ENCODE measurements at places on chromosomes 6 and 20.

GRCh38 chr6:27743787-27744186 lies 168.4 kb downstream of the OR2B2 start:
- DNase-seq: no peak

DNA sequence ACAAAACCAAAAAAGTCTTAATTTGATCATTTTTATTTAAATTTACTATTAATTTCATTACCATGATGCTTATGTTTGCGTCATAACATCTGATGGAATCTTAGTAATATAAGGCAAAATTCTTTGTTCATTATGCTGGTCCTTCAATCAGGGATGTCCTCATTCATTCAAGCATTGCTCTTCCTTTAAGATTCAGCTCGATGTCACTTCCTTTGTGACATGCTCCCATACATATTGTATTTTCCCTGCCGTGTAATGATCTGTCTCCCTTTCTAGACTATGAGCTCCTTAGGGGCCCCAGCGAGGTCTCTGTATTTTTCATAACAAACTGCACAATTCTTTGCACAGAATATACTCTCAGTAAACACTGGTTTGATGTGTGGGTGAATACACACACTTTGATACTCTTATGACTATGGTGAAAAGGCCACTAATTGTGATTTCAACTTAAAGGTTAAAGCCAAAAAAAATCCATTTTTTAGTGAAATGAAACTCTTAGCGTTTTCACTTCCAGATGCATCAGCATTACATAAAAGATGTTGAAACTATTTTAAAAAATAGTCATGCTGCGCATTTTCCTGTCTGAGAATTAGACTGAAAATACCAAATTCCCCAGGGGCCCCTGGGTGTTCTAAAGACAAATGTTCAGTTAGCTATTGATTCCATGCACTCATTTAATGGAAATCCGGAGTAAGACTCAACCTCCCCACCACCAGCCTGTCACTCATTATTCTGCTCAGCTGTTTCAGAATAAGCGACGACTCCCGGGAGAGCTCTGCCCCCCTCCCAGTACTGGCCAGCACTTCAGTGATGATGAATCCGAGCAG lies 169.7 kb downstream of the ATXN1 start:
- DNase-seq: no peak

- no peak for DNase-seq
These were observed 726.6 kb downstream of the RFPL4B start for GRCh38 chr6:113073611-113074191.

- no peak for DNase-seq
These were observed 42.0 kb upstream of the PXDC1 start for GRCh38 chr6:3793545-3793944.

- no peak for DNase-seq
These were observed 4.2 kb downstream of the RAMACL start for GRCh38 chr6:166582258-166582657.

DNA sequence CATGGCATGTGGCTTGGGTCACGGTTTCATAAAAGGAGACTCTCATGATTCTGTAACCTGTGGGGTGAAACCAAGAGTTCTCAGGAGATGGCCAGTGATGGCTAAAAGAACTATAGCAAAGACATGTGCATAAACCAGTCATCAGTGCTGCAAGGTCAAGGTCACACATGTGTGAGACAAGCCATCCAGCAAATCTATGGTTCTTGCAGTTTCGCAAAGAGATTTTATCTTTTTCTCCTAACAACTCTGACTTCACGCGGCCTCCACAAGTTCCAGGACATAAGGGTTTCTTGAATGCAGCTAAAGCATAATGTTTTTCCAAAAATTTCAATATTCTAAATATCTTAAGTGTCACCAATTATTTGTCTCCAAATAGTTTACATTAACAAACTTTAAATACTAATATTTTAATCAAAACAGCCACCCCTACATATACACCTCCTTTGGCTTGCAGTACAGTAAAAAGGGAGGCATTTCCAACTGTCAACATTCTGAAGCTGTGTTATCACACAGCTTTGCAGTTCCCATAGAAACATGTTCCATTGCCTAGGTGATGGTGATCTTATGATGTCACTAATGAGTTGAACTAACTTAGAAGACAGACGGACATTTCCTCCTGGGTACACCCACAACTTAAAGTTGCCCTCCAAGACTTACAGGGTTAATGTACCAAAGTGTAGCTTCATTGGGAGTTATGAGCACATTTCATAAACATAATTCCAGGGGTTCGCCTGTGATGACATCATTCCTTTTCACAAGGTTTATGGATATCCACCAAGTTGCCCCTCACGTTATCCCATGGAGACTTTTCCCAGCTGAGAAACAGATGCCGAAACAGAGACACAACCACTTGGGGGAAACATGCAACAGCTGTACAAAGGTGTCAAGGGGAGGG lies 250.9 kb upstream of the PDE10A start:
- DNase-seq: no peak

DNA sequence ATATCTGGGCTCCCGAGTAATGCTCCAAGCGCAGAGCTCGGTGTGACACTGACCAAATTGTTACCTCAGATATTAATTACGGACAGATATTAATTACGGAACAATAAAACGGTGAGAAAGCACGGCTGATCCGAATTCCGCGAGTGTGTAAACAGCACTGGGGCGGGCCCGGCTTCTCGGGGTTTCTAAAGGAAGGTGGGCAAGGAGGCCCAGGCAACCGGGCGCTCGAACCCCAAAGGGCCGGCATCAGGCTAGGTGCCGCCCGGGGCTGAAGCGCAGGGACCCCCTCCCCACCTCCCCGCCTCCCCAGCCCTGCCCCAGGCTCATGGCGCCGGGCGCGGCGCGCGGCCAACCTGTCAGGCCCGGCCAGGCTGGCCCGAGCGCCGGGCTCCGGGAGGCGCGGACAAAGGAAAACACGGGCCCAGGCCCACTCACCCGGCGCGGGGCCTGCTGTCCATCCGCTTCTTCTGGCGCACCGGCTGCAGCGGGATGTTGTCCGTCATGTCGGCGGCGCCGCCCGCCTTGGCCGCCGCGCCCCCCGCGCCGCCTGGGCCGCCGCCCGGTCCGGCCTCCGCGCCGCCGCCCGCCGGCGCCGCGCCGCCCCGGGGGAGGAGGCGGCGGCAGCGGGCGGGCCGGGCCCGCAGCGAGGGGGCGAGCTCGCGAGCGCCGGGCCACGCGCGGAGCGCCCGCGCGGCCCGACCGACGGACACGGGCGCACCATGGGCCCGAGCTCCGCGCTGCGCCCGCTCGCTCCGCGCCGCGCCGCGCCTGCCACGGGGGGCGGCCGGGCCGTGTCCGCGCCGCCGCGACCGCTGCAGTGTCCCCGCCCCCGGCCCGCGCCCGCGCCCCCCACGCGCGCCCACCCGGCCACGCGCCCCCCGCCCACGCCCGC lies at the start of gene ATP9A:
Gene ATP9A, minus strand, starts transcription at position 524 of the 892 bp plus-strand sequence. Its CDS starts 21 bp downstream, at position 503.
- no peak for DNase-seq

- DNase-seq: no peak
These were observed 332 bp downstream of the GRIK2 start for GRCh38 chr6:101393829-101394251.

GRCh38 chr20:1386323-1386722 lies 6.5 kb downstream of the FKBP1A start:
- DNase-seq: no peak

- DNase-seq: no peak
These were observed 37.7 kb upstream of the TAF8 start for GRCh38 chr6:42012501-42013133.

DNA sequence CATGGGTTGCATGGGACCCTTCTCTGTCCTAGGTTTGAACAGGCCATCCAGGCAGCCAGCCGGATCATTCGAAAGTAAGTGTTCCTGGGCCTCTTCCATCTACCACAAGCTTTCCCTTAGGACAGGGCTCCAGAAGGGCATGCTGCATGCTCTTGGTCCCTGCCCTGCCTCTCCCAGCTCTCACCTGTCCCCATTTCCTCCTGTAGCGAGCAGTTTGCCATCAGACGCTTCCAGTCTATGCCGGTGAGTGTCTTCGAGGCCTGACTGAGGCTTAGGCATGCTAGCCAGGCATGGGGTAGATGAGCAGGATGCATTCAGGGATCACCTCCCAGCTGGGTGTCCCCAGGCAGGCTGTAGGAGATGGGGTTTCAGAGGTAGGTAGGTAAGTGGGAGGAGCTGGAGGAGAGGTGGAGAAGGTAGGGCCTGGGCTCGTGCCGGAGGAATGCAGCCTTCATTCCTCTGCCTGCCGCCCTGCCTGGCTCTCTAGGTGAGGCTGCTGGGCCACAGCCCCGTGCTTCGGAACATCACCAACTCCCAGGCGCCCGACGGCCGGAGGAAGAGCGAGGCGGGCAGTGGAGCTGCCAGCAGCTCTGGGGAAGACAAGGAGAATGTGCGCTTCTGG lies 4.3 kb downstream of the CDC25B start:
- DNase-seq: no peak

GRCh38 chr6:36042618-36043260 lies 15.1 kb downstream of the MAPK14 start:
- no peak for DNase-seq

GRCh38 chr6:89388846-89389245 lies 23.2 kb downstream of the RRAGD start:
- no peak for DNase-seq

- DNase-seq: no peak
These were observed 134.9 kb upstream of the CEP162 start for GRCh38 chr6:84362193-84362821.

- no peak for DNase-seq
These were observed 236.1 kb downstream of the TSHZ2 start for GRCh38 chr20:53208110-53208832.

DNA sequence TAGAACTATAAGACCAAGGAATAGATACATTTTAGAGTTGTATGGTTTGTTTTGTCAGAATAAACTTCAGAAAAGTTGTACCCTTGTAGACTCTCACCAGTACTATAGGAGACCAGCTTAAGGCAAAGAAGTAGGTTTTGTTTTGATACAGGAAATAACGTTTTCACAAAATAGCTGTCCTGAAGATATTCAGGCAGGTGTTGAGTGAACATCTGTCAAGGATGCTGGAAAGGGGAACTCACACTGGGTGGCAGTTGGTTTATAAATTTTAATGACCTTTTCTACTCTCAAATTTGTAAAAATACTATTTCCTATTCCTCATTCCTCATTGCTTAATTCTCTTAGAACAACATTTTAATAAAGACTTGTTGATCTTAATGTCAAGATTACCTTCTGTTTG lies 174.0 kb upstream of the MAN1A1 start:
- DNase-seq: no peak

DNA sequence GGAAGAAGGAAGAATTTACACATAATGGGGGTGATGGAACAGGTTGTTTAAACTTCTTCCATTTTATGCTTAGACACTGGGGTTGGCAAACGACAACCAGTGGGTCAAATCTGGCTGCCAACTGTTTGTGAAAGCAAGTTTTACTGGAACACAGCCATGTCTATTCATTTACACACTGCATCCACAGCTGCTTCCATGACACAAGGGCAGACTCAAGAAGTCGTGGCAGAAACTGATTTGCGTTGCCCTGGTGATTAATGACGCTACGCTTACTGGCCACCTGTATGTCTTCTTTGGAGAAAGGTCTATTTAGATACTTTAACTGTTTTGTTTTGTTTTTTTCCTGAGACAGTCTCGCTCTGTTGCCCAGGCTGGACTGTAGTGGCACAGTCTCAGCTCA lies 19.0 kb downstream of the CTCFL start:
- no peak for DNase-seq

DNA sequence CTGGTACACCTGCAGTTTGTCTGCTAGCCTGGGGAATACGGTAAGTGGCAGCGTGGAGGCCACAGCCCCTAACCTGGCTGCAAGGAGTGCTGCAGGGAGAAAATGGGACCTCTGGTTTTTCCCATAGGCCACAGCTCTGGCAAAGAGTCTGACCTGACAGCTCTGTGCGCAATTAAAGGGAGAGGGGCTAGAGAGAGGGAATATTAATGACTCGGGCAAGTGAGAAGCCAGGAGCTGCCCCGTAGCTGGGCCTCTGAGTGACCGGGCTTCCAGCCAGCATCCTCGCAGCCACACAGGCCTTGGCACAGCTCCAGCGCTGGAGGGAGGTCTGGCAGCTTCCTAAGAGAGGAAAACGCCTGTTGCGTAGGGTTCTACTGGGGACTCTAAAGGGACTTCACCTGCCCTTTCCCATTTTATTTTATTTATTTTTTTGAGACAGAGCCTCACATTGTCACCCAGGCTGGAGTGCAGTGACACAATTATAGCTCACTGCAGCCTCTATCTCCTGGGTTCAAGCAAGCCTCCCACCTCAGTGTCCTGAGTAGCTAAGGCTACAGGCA lies 18.2 kb upstream of the OCSTAMP start:
- no peak for DNase-seq

GRCh38 chr6:2478200-2478599 lies 232.8 kb upstream of the GMDS start:
- DNase-seq: no peak

DNA sequence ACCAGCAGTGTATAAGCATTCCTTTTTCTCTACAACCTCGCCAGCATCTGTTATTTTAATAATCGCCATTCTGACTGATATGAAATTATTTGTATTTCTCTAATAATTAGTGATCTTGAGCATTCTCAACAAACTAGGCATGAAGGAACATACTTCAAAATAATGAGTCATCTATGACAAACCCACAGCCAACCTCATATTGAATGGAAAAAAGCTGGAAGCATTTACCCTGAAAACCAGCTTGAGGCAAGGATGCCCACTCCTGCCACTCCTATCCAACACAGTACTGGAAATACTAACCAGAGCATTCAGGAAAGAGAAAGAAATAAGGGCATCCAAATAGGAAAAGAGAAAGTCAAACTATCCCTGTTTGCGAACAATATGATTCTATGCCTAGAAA lies 390.6 kb upstream of the ID4 start:
- no peak for DNase-seq

DNA sequence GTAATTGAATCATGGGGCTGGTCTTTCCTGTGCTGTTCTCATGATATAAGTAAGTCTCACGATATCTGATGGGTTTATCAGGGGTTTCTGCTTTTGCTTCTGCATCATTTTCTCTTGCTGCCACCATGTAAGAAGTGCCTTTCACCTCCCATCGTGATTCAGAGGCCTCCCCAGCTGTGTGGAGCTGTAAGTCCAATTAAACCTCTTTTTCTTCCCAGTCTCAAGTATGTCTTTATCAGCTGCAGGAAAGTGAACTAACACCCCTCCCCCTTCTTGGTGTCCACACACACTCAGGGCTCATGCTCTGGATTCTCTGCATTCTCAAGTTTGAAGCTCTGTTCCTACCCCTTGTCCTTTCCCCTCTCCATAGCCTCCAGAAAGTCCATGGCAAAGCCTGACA lies 107.1 kb downstream of the THBS2 start:
- no peak for DNase-seq

DNA sequence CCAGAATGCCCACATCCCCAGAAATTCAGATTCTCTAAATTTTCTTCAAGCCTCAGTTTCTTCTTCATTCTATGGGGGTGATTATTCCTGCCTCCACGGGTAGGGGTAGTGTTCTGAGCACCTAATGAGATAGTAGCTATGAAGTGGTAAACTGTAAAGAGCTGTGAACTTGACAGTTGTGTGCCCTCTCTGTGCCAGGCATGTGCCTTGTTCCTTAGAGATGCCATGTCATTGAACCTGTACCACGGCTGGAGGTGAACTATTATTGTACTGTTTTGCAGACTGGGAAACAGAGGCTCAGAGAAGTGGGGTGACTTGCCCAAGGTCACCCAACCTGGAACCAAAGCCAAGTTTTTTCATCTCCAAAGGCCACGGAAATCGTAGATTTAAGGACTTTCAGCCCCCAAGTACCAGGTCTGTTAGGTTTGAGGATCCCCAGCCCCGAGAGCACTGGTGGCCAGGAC lies 67.7 kb upstream of the SIRPA start:
- no peak for DNase-seq

GRCh38 chr20:51960047-51960675 lies 157.8 kb upstream of the SALL4 start:
- DNase-seq: no peak

- DNase-seq: no peak
These were observed 9.8 kb downstream of the NKX2-4 start for GRCh38 chr20:21387528-21387927.

GRCh38 chr20:6940876-6941275 lies 173.4 kb downstream of the BMP2 start:
- no peak for DNase-seq

Data from stimulated activated CD8-positive, alpha-beta memory T cell treated with anti-CD3 and anti-CD28 coated beads, Interleukin-12 subunit alpha, Interleukin-12 subunit beta, amount 100 ng/mL, for 4 hours (primary cell).